ENCODE measurements at places on chromosomes 4 and X.

GRCh38 chr4:654503-654845, 19.6 kb downstream of the ATP5ME start:
- DNase-seq = no peak

GRCh38 chr4:163180090-163180489, 13.4 kb upstream of the NAF1 start:
- DNase-seq = no peak

DNA sequence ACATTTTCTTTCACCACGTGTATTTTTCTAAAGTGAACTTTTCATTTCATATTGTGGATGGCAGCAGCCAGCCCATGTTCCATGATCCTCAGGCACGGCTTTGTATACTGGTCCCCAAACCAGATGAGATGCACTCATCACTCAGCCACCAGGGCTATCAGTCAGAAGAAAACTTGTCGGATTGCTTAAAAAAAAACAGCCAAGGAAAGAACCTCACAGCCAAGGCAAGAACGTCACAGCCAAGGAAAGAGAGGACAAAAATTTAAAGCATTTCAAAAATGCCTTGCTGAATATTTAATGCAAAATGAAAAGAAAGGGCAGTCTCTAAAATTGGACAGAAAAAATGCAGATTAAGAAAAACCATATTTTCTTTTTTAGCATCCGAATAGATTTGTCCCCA, 333.3 kb downstream of the PDGFC start:
- no peak for DNase-seq

GRCh38 chrX:34810916-34811315, 131.7 kb upstream of the FAM47B start:
- DNase-seq = no peak

GRCh38 chr4:82741188-82741587, 57.4 kb downstream of the SCD5 start:
- no peak for DNase-seq

DNA sequence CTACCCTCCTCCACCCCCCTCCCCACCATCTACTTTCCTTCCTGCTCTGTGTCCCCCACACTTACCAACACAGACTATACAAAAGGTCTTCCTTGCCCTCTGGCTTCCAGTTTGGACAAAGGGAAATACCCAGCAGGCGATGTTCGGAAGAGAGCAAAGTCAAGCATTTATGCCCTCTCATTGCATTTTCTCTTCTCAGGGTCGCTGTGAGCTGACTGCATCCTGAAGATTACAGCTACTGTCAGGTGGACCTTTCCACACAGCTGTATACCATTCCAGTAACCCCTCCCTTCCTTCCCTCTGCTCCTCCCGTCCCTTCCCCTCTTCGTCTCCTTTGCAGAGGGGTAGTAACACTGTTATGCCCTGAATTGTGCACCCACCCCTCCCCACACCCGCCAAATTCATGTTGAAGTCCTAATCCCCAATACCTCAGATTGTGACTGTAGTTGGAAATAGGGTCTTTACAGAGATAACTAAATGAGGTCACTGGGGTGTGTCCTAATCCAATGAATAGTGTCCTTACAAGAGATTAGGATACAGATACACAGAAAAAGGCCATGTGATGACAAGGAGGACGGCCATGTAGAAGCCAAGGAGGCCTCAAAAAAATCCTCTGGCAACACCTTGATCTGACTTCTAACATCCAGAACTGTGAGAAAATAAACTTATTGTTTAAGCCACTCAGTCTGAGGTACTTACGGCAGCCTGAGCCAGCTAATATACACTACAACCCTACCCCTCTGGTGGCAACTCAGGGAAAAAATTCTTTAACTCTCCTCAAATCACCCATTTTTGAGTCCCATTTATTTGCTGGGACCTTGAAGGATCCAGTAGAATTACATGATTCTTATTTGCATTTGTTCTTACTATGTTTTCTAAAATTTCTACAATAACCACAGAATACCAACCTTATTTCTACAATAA, 11.7 kb downstream of the MORF4L2 start:
- no peak for DNase-seq

- no peak for DNase-seq
Measured at GRCh38 chrX:112571388-112571787, 108.3 kb downstream of the LHFPL1 start.

DNA sequence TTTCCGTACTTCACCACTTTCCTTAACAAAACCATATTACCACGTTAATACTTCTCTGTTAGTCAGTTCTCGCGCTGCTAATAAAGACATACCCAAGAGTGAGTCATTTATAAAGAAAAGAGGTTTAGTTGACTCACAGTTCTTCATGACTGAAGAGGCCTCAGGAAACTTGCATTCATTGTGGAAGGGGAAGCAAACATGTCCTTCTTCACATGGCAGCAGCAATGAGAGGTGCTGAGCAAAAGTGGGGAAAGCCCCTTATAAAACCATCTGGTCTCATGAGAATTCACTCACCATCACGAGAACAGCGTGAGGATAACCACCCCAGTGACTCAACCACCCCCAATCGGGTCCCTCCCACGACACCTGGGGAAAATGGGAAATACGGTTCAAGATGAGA, 289.8 kb upstream of the CLNK start:
- DNase-seq = no peak

Data from WERI-Rb-1 (cell line).